ENCODE measurements at places on chromosomes 6 and 20.

DNA sequence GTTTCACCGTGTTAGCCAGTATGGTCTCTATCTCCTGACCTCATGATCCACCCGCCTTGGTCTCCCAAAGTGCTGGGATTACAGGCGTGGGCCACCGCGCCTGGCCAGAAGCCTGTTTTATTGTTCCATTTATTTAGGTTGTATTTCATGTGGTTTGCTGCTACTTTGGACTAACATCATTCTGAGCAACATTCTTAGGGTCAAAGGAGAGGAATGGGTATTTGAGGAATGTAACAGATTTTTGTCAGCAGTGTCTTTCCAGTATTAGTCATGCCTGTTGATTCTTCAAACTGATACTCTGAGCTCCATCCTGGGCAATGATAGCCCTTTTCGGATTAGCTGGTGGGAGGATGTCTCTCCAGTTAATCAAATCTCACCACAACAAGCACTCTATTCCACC, 213.0 kb upstream of the CITED2 start:
- DNase-seq: no peak

DNA sequence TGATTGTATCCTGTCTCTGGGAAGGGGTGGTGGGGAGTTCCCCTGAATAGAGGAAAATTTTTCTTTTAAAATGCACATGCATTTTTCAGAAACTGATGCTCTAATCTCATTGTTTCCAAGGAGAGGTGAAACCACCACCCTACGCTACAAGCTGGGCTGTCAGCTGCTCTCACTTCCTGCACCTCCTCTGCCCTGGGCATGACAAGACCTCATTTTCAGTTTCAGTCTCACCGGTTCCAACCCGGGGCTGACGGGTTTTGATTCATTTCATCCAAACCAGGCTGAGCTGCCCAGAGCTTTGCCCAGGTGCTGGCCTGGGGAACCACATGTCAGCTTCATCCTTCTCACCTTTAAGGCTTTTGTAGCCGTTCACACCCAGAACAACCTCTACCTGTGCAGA, 99.7 kb downstream of the EYA2 start:
- DNase-seq: no peak

DNA sequence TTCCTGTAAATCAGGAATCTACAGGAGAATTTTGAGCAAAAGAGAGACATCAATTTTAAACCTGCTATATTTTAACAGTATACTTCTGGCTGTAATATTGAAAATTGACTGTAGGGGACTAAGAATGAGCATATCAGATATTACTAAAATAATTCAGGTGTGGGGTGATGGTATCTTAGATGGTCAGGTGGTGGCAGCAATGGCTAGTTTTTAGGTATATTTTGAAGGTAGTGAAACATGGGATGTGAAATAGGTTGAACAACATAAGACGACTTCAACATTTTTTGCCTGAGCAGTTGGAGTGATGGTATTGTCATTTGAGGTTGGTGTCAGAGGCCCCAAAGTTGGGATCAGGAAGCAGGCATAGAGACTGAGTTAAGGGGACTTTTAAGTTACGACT, 32.1 kb downstream of the FAM83B start:
- no peak for DNase-seq

DNA sequence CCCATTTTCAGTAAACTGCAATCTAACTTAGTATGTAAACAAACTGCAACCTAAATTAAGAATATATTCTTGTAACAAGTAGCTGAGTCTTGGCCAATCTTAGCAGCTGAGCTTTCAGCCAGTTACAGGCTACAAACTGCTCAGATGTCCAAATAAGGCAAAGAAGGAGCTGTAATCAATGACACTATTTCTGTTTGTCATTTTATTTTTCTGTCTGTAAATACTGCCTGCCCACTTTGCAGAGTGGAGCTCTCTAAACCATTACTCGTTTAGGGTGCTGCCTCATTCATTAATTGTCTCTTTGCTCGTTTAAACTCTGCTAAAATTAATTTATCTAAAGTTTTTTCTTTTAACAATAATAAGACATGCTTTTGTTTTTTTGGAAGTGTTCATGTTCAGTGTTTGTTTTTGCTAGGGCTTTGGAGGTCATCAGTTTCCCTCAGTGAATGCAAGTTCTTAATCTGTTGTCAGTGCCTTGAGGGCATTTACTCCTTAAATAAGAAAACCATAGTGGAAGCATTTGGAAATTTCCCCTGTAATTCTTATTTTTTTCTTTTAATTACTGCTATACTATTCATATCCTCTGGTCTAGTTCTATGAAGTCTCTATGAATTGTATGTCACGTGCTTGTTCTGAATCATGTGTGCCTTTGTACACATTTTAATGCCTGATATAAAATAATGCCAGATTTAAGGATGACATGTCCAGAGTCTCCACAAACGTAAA, 3.6 kb upstream of the PRL start:
- no peak for DNase-seq

GRCh38 chr6:25155211-25155610, 124.0 kb upstream of the CARMIL1 start:
- no peak for DNase-seq

DNA sequence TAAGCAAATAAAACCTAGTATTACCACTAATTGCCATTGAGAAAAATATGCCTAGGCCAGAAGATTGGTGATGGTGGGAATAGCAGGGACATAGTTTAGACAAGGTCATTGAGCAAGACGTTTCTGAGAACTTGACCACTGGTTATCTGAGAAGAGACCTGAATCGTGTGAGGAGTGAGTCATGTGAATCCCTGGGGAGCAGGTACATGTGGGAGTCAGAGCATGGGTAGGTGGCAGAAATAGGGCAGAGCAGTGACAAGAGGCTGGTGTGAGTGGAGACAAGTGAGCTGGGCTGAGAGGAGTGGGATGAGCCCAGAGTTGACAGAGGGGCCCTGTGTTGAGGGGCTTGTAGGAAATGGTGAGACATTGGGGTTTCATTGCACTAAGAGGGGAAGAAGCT, 16.4 kb downstream of the MICA start:
- no peak for DNase-seq

GRCh38 chr20:50335105-50335504, 144.5 kb downstream of the CEBPB start:
- peak; percentile 3 for DNase-seq

DNA sequence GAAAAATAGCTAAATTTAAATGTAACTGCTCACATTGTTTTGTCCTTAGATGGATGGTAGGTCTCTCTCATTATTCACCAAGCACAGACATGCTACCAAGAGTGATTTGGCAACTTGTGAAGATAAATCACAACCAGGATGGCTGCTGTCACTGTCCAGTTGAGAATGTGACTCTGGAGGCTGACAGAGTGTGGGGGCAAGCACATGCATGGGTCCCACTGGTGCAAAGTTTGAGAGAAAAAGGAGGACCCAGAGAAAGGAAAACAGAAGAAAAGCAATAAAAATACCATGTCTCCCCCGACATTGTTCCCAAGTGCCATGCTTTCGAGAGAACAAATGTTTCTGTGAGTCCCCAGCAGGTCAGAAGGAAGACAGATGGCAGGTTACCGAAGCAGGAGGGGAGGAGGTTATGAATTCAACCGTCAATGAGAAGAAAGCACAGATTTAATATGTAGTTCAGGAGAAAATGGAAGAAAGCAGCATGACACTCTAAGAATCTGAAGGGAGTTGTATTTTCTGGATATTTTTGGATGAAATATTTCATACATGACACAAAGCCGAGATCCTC, 73.0 kb upstream of the TSHZ2 start:
- DNase-seq: no peak

DNA sequence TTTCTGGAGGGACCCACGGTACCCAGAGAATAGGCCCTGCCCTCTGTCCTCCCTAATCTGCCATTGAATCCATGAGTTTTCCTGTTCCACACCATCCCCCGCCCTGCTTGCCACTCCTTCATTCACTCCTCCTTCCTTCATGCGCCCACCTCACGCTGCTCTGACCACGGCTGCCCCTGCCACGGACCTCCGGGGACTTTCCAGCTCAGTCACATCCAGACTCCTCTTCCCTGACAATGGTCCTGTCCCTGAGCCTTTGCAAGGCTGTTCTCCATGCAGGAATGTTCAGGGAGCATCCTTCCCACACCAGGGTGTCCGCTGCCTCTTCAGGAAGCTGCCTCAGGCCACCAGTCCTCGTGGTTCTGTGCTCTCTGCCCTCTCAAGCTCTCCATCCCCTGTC, 25.9 kb downstream of the GLP1R start:
- no peak for DNase-seq

GRCh38 chr6:88380618-88381288, 214.6 kb upstream of the CNR1 start:
- no peak for DNase-seq

- no peak for DNase-seq
These were observed 420.9 kb downstream of the CDKAL1 start for GRCh38 chr6:20955131-20955530.

- no peak for DNase-seq
These were observed 174.1 kb downstream of the ADAT2 start for GRCh38 chr6:143276436-143276835.

DNA sequence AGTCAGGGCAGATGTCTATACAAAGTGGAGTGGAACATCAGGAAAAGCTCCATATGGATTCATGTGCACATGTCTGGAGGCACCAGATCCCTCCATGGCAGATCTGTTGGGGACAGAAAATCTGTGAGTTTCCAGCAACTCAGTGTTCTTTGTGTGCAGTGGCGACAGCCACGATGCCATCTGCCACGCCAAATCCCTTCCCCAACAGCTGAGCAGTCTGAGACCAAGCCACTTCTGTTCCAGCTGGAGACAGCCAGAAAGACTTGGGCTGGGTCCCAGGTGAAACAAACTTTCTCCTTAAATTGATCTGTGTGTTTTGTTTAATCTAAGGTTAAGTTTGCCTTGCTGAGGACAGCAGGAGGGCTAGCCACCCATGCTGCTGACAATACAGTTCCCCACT, 22.9 kb downstream of the FKBP1A start:
- DNase-seq: no peak

GRCh38 chr20:6311841-6312655, 189.2 kb upstream of the FERMT1 start:
- no peak for DNase-seq

DNA sequence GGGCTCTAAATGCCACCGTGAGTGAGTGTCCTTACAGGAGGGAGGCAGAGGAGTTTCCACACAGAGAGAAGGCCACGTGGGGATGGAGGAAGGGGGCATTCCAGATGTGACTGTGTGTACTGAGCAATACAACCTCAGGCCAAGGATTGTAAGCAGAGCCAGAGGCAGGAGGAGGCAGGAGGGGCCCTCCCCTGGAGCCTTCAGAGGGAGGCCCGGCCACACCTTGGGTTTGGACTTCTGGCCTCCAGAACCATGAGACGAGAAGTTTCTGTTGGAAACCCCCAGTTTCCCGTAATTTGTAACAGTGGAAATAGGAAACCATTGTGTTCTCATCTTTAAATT, 9.3 kb upstream of the KIF25 start:
- no peak for DNase-seq

- DNase-seq: no peak
These were observed 4.9 kb upstream of the ASCC3 start for GRCh38 chr6:100886076-100886475.

- DNase-seq: no peak
These were observed 39.6 kb downstream of the COL12A1 start for GRCh38 chr6:75166236-75166635.

DNA sequence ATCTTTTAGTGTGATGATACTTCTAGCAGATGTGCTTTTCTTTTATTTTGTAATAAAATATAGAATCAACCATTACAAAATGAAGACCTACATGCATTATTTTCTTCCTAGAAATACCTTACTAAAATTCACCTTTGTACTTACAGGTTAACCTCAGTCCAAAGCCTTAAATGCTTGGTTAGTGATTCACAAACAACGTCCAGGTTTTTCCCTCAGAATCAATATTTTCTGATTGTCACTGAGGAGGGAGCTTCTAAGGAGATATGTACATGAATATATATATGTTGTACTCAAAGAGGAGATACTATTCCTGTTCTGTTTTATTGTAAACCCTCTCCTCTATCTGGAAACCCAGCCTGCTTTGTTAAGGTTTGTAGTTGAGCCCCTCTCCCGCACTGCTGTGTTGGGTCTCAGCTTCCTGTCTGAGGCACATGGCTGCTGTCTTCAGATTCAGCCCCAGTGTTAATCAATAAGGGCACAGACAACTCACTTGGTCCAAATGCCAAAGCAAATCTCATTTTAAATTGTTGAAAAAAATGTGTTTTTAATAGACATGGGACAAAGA, 33.9 kb upstream of the HS3ST5 start:
- DNase-seq: no peak

- no peak for DNase-seq
These were observed 15.0 kb upstream of the TFAP2A start for GRCh38 chr6:10429638-10430427.

DNA sequence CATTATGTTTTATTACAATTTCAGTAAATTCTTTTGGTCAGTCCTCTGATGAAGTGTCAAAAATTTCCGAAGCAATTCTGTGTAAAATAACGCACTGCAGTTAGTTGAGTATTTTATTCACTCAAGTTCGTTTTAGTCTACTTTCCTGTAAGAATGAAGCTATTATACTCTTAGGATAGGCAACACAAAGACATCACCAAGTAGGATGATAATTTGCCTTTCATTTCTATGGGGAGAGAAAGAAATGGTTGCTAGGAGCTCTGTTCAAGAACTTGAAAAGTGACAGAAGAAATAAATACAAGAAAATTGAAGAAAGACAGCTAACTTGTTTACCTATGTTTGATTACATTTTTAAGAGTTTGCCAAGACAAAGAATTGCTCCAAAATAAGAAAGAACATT, 290.4 kb downstream of the EYS start:
- no peak for DNase-seq

- no peak for DNase-seq
These were observed 4.7 kb downstream of the DSN1 start for GRCh38 chr20:36768768-36769430.

GRCh38 chr6:111995404-111995803, 58.5 kb upstream of the CCN6 start:
- no peak for DNase-seq

Data from NCI-H1417 treated with DMSO at 0.1 percent for 48 hours (cell line).